Testis (tissue), 5 donors: ENCODE measurements at places on chromosomes 3 and 15.

DNA sequence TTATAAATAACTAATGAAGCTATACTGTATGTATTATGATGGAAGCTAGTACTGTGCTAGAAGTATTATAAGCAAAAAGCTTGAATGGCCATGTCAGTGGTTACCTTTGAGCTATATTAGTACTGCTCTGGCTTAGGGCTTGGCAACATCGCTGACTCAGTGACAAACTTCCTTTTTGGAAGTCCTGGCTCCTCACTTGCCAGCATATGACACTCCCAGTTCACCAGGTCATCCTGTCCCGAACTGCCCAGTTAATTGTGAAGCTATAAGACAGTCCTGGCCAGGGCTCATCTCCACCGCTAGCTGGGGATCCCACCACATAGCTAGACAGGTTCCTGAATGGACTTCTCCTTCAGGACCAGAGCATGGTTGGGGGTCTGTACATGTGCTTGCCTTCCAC is 31.9 kb downstream of the RAB8B start:
- no peaks in the 10 kb centered on the region for H3K4me1 ChIP-seq
- H3K27me3 ChIP-seq = no peaks in the 10 kb centered on the region
- no peak overlapping the region for H3K4me3 ChIP-seq
- H3K27ac ChIP-seq = no peak overlapping the region
- H3K36me3 ChIP-seq = no peaks in the 10 kb centered on the region

DNA sequence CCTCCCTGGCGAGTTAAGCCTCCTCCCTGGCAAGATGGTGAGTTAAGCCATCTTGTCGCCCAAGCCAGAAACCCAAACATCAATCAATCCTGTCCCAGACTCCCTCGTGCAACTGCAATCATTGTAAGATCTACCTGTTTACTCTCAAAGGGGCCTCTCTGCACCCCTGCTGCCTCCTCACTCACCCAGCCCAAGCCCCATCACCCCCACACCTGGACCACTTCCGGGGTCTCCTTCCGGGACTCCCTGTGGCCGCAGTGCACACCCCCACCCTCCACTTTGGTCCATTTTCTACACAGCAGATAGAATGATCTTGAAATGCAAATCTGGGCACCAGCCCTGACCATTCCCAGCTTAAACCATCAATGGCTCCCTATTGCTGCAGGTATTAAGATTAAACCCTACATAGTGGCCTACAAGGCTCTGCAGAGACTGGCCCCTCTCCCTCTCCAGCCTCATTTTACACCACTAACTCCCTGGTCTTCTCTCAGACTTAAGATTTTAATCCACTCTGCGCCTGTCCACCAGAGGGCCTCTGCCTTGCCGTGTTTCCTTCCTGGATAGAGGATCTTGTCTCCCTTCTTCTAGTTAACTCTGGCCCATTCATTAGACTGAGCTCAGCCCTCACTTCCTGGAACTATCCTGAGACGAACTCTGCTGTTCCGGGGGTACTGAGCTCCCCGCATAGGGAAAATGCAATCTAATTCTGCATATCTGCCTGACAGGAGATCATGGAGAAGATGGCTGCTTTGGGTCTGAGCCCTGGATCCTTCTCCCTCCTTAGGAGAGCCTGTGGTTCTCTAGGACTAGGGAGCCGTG is 41.9 kb upstream of the SLC6A1 start:
- peaks cover 14% of the 10 kb centered on the region for H3K4me1 ChIP-seq
- H3K36me3 ChIP-seq = no peaks in the 10 kb centered on the region
- H3K27me3 ChIP-seq = no peaks in the 10 kb centered on the region
- H3K4me3 ChIP-seq = no peak overlapping the region

DNA sequence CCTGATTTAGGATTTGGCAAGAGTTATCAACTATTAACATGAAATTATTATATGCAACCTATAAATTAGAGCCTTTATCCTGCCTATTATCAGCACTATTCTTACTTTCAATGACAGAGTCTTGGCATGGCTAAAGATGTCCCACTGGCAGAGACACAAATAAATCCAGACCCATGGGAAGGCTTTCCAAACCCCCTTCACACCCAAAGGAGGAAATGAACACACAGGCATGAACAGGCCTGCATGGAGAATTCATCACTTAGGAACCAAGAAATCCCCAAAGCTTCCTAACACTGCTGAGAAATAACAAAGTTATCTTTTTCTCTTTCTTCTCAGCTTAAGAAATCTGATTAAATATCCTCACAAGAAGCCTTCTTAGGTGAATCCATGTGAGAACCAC is 213.9 kb downstream of the OCA2 start:
- H3K27ac ChIP-seq = no peak overlapping the region
- no peaks in the 10 kb centered on the region for H3K4me1 ChIP-seq
- no peak overlapping the region for H3K4me3 ChIP-seq
- no peaks in the 10 kb centered on the region for H3K36me3 ChIP-seq

DNA sequence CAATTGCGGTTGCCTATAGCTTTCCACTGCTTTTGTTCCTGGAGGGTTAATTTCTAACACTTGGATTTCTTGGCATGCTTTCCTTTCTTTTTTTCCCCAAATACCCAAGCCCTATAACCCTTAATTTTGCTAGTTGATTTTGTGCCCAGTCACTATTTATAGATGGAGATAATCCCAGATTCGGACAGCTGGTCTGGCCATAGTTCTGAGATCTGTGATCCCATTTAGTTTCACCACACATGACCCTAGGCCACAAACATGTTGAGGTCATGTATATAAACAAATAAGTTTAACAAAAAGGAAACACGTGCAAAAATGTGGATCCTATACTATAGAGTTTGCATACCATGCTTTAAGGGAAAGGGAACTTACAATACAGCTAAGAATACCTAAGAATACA is 111.4 kb downstream of the ZMAT3 start:
- H3K36me3 ChIP-seq = no peaks in the 10 kb centered on the region
- H3K4me1 ChIP-seq = no peaks in the 10 kb centered on the region
- H3K4me3 ChIP-seq = no peak overlapping the region
- H3K27me3 ChIP-seq = no peaks in the 10 kb centered on the region
- no peak overlapping the region for H3K27ac ChIP-seq
